Suprapubic skin (tissue), 4 donors: ENCODE measurements at places on chromosomes 12 and 14.

GRCh38 chr14:34203251-34203722 is 252.4 kb upstream of the EGLN3 start:
- no peak for DNase-seq

- no peak for DNase-seq
Observed at GRCh38 chr12:104953323-104953722, 4.8 kb downstream of the SLC41A2 start.

GRCh38 chr12:118377021-118377883 is 897 bp downstream of the SUDS3 start:
- DNase-seq = no peak

DNA sequence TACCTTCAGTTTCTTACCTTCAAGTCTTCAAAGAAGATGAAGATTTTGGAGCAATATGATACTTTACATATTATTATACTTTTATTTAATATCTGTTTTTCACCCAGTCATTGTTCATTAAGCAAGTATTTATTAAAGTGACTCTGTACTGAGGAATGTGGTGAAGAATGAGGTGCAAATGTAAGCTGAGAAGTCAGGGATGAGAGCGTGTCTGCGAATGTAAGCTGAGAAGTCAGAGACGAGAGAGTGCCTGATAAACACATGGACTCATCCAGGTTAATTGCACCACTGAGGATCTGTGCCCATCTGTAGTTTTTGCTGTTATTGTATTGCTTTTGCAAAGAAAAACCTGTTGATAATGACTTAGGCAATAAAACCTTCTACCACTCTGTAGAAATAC is 211.9 kb upstream of the FAR2 start:
- no peak for DNase-seq

GRCh38 chr12:132886529-132887477 is 602 bp downstream of the CHFR start:
- DNase-seq = no peak

DNA sequence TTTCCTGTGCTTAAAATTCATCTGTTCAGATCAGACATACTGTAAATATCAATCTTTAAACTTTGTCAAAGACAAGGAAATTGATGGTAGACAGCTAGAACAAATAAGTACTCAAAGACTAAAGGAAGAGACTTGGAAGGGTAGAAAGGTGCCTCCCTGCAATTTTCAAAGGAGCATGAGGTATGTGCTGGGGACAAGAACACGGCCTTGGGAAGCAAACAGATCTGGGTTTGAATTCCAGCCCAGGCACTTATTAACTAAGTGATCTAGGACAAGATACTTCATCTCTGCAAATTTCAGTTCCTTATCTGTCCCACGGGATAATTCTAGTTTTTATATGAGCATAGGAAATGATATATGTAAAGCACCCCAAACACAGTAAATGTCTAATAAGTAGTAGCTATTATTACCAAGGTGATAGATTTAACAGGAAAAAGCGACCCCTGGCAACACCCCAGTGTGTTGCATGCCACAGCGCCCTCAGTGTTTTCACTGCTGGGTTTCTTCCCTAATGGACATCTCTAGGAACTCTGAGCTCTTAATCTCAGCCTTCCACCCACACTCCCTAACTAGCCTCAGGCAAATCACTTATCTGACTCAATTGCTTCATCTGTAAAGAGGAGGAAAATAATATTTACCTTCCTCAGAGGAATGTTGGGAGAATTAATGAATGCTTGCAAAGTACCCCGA is 44.7 kb upstream of the BMP4 start:
- DNase-seq = no peak

DNA sequence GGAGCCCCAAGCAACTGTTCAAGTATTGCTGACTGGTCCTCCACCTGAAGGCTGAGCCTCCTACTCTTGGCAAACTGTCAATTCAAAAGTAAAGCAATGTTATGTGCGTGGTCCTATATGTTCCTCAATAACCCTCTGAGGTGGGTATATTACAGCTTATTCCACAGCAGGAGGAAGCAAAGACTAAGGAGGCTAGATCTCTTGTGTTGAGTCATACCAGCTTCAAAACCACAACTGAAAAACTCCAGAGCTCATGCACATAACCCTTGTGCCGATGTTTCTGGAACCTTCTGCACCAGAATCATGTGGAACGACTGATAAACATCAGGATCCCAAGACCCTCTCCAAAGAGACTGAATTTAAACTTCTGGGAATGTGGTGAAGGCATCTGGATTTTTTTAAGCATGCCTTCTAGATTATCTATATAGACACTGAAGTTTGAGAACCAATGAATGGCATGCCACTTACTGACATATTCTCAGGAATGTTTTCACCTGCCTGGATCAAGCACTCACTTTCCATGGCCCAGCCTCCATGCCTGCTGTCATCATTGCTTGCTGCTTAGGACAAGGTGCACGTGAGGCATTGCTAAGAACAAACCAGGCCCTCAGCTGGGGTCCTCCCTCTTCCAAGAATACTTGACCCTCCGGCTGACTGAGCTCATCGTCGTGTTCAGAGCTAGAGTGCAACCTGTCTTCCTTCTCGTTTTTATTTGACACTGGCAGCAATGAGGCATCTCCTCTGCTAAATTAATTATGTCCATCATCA is 194.7 kb downstream of the BCL11B start:
- no peak for DNase-seq

DNA sequence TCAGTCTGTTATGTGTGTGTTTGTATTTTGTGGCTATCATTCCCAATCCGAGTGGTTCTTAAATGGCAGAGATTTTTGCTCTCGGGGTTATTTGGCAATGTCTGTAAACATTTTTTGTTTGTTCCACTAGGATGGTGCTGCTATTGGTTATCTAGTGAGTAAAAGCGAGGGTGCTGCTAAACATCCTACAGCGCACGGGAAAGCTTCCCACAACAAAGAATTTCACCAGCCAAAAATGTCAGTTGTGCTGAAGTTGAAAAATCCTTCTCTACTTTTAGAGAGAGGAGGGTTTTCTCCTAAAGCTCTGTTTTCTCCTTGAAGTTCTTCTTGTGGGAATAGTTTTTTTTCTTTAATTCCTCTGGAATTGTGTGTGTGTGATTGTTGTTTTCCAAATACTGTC is 2.4 kb downstream of the EXD2 start:
- no peak for DNase-seq

DNA sequence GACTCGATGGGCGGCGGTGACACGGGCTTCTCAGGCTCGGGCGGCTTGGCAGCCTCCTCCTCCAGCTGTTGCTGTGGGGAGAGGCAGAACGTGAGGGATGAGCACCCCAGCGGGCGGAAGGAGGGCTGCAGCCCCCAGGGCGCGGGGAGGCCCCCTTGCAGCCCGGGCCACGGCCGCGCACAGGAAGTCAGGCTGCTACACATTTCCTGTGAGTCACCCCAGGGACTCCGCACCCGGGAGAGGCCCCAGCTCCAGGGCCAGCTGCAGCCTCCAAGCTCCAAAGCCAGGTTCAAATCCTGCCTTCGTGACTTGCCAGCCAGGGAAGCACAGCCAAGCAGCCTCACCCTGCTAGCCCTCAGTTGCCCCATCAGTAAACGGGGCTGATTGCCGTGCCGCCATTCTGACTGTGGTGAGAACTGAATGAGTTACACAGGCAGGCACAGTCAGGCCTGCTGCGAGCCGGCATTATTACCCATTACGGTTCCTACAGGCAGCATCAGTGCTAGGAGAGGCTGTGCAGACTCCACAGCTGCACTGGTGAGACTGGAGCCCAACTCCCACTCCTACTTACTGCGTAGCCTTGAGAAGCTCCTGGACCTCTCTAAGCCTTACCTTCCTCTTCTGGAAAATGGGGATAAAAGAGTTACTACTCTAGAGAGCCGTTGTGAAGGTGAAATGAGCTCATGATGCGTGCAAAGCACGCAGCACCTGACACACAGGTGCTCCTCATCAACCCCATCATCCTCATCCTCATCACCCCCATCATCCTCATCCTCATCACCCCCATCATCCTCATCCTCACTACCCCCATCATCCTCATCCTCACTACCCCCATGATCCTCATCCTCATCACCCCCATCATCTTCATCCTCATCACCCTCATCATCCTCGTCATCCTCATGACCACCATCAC is 100.9 kb downstream of the NCOR2 start:
- DNase-seq = peak; percentile 71

DNA sequence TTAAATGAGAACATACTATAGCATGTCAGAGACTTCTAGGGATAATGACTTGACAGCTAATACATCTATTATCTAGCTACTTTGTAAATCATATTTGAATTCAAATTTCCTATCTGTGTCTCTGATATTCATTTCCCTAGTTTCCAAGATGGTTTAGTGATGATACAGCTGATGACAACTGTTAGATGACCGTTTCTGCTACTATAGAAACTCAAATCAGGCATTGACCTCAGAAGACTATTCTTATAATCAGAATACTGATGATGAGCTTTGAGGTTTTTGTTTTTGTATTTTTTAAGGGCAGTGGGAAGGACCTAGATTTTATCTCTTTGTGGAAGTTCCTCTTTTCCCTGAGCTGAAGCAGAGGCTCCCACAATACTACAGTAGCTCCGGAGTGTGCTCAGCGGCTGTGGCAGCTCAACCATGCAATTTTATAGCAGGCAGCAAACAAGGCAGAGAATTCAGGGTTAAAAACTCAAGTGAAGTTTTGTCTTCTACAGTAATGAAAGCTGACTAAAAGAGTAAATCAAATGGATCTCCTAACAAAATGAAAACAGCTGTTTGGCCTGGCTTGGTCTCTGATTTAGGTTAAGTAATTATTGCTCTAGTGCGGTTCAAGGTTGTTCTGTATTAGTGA is 145.1 kb downstream of the SLC25A21 start:
- no peak for DNase-seq

DNA sequence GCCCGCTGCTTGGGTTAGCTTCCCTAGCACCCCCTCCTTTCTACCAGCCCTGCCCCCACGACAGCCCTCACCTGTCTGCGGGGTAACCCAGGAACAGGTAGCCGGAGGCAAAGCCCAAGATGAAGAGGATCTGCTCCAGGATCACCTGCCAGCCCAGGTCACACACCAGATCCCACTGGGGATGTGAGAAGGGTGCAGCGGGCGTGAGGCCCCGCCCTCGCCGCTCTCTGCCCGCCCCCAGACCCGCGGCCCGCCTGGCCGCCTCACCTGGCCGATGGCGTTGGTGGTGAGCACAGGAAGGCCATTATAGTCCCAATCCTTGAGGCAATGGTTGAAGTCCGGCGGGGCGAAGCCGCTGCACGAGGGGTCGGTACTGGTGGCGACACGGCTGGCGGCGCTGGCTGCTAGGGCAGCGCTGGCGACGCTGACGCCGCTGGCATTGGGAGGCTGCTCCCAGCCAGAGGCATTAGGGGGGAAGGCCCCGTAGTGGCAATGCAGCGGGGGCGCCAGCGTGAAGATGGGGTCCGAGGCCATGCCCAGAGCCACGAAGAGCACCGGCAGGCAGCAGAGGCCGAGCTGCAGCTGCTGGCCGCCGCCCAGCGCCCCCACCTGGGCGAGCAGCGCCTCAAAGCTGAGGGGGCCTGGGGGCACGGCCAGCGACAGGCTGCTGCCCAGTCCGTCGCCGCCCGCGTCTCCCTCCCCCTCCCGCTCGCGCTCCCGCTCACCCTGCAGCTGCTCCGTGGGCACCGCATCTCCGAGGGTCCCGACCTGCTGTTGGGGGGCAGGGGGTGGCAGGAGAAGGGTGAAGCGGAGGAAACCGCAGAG is 794 bp downstream of the SLC22A17 start:
- DNase-seq = no peak

- no peak for DNase-seq
Observed at GRCh38 chr14:101821528-101821927, 60.0 kb downstream of the PPP2R5C start.

DNA sequence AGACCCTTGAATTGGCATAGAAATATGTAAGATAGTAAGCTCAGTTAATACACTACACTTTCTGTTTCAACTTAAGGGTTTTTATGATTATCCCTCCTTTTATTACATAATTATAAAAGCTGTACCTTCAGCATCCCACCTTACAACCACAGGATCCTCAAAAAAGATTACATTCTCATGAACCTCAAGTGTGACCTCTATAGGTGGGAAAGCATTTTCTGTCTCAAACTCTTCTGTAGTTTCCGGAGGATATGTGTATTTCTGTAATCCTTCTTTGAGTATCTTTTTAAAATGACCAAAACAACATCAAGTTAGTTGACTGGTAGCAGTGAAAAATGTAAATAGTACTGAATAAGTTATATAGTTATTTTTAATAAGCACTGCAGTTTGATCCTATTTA is 75.9 kb downstream of the DNAI7 start:
- DNase-seq = no peak

- DNase-seq = no peak
Observed at GRCh38 chr14:28143316-28143715, 623.3 kb upstream of the FOXG1 start.

GRCh38 chr12:110111476-110112334 is 12.5 kb upstream of the IFT81 start:
- DNase-seq = no peak

DNA sequence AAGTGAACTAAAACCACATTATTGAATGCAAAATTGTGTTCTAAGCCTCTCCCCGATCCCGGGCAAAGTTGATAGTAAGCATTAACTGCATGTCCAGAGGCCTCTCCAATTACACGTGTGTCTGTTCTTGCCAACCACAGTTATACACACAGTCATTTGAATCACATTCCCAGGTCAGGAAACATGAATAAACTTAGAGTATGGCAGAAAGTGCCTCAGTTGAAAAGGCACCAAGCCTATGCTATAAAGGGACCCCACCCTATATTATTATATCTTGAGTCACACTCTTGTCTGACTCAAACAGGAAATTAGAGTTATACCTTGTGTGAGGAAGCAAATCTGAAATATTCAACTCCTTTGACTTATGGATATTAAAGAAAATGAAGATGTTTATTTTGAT is 128.3 kb upstream of the STXBP6 start:
- no peak for DNase-seq

DNA sequence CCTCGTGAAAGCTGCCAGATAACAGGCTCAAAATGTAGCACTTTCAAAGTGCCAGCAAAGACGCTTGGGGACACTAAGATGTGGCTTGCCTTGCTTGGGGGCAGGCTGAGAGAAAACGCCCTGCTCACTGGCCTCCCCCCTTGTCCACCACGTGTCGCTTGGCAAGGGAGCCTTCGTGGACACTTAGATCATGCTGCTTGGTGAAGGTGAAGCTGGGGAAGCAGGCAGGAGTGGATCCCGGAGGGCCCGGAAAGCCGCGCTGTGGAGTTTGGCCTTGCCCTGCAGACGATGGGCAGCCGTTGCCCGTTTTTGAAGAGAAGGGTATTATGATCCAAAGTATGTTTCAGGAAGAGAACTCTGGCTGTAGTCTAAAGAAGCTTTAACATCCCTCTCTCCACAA is 53.4 kb upstream of the BDKRB2 start:
- DNase-seq = peak; percentile 11

- DNase-seq = peak; percentile 86
Observed at GRCh38 chr14:61695695-61696527, 598 bp downstream of the HIF1A start.
